ENCODE measurements at places on chromosomes 5 and 9.

GRCh38 chr9:70352356-70352755, 62.1 kb downstream of the KLF9 start:
- no peak for DNase-seq

DNA sequence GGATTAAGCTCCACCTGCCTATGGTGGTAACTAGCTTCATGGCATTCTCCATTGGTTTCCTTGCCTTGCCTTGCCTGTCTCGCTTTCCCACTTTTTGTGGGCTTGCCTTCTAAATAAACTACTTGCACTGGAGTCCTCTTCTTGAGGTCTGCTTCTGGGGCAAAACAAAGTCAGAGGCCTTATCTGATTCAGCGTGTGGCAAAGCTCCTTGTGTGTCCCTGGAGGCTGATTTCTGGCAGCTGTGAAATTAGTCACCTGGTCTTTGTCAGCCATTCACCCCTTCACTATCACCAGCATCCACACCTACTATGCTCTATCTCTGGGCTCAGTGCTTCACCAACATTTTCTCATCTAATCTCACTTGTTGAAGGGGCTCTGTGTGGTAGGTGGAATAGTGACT, 176.2 kb downstream of the SEC61B start:
- no peak for DNase-seq

DNA sequence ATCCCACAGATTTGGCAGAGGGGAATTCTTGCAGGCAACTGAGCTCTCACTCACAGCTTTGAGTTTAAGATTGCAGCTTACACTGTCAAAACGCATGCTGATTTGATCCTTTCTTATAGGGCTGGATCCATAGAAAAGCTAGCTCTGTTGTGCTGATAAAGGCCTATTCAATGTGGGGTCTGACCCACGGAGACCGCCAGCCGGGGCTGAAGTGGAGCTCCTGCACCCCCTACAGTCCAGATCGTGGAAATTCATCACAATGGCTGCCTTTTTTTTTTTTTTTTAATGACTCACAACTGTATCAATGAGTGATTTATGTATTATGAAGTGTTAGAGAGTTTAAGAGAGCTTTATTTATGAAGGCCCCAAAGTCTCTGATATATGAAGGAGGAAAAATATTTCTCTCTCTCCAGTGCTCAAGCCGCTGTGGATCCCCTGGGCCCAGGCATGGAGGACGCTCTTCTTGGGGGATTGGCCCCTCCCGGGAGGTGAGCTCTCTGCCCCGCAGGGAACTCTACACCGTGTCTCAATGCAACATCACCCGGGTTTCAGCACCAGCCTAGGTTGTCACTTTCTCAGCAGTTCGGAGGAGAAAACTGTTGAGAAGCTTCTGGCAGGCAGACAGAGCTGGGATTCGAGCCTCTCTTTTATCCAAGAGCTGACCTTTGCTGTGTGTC, 700.2 kb downstream of the IRX1 start:
- DNase-seq = no peak

GRCh38 chr5:144315026-144315425, 144.4 kb downstream of the KCTD16 start:
- no peak for DNase-seq

DNA sequence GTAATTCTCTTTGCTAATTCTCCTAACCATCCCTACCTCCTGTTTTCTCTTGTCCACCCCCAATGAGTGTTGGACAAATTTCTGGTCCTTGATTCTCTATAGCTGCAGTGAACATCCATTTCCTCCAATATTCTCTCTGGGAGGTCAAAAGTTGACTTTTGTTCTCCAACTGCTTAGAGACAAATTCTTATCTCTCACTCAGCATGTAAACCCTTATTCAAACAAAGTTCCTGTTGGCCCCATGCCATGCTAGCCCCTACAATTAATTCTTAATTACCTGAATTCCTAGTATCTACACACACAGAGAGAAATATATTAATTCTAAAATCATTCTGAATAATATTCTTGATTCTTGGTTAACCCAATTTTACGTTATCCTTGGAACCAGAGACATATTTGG, 472.9 kb upstream of the ACTBL2 start:
- no peak for DNase-seq

DNA sequence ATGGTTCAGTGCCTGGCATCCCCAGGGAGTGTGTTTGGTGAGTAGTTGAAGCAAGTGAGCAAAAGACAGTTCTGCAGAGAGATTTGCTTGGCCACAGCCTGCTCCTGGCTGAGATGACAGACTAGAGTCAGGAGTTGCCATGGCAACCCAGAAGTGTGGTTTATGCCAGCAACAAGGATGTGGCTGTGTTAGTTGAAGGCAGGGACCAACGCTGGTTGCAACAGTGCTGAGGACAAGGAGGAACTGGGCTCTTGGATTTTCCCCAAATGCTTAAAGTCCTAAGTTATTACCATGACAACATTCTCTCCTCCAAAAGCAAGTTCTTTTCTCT, 2.7 kb downstream of the NXNL2 start:
- DNase-seq = no peak

DNA sequence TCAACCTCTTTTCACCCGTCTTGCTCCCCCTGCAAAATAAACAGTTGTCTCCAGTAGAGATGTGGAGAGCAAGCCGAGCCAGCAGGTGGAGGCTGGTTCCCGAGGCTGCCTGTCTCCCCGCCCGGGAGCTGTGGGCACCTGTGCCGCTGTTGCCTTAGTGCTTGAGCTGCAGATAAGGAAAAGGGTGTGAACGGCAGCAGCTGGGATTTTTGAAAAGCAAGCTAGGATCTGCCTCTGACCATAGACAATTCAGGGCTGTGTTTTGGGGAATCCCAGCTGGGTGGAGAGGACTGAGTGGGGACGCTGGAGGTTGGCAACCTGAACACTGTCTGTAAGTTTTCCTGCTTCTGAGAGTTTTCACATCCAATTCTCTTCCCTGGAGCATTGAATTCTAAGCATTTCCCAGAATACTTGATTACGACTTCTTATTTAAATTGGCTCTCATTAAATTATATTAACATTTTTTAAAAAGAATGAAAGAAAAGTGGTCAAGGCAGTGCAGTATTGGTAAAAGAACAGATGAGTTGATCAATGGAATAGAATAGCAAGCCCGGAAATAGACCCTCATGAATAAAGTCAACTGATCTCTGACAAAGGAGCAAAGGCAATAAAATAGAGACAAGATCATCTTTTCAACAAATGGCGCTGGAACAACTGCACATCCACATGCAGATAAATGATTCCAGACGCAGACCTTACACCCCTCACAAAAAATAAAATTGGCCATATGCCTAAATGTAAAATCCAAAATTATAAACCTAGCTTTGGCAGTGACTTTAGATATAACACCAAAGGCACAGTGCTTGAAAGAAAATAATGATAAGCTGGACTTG, 9.7 kb downstream of the WNK2 start:
- no peak for DNase-seq

- DNase-seq = no peak
Measured at GRCh38 chr9:77541600-77541999, 106.5 kb downstream of the GNA14 start.

- no peak for DNase-seq
Measured at GRCh38 chr5:84218546-84218945, 166.1 kb downstream of the EDIL3 start.

GRCh38 chr9:18947892-18948339, 85.1 kb downstream of the SAXO1 start:
- no peak for DNase-seq

DNA sequence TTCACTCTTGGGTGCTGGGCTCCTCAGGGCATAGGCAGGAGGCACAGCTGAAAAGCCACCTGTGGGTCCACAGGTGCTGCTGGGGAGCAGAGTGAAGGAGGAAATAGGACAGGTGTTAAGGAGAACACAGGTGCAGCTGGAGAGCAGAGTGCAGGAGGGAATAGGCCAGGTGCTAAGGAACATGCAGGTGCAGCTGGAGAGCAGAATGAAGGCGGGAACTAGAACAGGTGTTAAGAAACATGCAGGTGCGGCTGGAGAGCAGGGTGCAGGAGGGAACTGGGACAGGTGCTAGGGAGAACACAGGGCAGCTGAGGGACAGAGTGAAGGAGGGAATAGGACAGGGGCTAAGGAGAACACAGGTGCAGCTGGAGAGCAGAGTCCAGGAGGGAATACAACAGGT, 43.8 kb upstream of the PLEKHG4B start:
- DNase-seq = no peak

DNA sequence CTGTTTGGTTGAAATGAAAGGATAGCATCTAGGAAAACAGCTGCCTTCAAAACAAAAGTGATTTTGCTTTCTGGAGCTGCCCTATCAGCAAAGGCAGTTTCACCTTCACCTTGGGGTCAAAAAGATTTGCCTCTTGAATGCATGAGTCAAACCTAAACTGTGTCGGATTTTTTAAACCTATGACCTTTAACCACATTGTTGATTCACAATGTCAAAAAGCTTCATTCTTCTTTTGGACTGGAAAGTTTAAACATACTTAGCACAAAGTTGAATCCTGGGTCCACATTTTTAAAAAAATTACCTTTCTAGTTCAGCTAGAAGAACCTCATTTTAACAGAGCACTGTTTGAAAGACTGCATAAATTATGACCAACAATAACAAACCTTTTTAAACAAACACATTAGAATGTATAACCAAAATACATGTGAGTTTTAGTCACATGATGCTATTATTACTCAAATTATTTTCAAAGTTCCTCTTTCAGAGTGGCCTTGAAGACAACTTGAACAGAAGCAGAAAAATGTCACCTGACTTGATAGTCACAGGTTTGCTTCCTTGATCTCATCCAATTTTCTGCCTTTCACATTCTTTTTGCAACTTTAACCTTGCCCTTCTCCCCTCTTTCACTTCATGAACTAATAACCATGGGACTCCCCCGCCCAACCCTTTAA, 109.7 kb upstream of the LHFPL2 start:
- no peak for DNase-seq

DNA sequence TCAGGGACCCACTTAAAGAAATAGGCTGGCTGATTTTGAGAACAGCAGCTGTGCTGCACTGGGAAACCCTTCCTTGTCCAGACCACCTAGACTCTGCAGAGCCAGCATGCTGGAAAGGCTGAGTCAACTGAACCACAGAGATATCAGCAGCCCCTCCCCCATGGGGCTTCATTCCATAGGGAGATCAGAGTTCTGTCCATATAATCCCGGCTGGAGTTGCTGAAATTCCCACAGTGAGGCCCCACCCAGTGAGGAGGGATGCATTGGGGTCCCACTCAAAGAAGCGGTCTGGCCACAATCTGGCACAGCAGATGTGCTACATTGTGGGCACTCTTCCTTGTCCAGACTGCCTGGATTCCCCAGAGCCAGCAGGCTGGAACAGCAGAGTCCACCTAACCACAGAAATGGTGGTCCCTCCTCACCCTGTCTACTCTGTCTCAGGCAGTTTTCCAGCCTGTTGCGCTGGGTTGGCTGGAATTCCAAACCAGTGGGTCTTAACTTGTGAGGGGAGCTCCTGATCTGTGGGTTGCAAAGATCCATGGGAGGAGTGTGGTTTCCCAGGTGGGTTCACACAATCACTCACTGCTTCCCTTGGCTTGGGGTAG, 127.1 kb downstream of the RNF180 start:
- no peak for DNase-seq

- DNase-seq = peak; percentile 61
Measured at GRCh38 chr9:131237931-131238401, 38.3 kb downstream of the FAM78A start.

DNA sequence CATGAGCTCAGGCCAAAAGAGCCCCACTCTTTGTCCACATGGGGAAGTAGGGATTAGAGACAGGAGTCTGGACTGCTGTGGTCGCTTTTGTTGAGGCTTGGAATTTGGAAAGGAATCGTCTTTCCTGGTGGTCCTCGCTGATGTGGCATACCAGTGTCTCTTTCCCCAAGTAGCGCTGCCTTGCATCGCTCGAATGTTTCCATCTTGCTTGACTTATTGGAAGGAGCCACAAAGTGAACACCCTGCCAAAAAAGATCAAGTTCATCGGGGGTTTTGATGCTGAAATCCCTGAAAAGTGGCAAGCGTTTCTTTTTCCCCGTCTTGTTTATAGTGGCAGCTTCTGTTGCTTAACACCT, 161.3 kb downstream of the MACROH2A1 start:
- no peak for DNase-seq

GRCh38 chr5:60611099-60611740, 88.7 kb downstream of the DEPDC1B start:
- no peak for DNase-seq

GRCh38 chr5:95907740-95908706, 53.6 kb downstream of the ELL2 start:
- DNase-seq = no peak

GRCh38 chr9:133788045-133788818, 50.1 kb upstream of the SARDH start:
- no peak for DNase-seq

All from activated CD8-positive, alpha-beta memory T cell treated with anti-CD3 and anti-CD28 coated beads for 1 hour (primary cell).